ENCODE measurements at places on chromosomes 16 and 17.

DNA sequence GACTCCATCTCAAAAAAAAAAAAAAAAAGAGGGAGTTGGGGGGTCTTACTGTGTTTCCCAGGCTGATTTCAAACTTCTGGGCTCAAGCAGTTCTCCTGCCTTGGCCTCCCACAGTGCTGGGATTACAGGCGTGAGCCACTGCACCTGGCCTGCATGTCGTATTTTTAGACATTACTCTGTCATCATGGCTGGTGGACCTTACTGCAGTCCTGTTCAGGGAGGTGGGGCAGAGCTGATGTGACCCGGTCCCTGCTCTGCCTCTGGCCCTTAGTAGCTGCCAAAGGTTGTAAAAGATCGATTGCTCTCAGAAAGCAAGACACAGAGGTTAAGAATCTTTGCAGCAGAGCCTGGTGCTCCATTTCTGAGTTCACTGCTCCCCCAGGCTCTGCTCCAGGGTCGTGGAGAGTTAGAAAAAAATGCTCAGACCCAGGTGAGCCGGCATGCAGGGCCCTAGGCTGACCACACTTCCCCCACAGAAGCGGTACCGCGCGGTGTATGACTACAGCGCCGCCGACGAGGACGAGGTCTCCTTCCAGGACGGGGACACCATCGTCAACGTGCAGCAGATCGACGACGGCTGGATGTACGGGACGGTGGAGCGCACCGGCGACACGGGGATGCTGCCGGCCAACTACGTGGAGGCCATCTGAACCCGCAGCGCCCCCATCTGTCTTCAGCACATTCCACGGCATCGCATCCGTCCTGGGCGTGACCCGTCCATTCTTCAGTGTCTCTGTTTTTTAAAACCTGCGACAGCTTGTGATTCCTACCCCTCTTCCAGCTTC lies 7.1 kb upstream of the LASP1NB start:
- no peak for DNase-seq

GRCh38 chr16:30895627-30896260 lies 670 bp upstream of the CTF1 start:
- peak; percentile 25 for DNase-seq

DNA sequence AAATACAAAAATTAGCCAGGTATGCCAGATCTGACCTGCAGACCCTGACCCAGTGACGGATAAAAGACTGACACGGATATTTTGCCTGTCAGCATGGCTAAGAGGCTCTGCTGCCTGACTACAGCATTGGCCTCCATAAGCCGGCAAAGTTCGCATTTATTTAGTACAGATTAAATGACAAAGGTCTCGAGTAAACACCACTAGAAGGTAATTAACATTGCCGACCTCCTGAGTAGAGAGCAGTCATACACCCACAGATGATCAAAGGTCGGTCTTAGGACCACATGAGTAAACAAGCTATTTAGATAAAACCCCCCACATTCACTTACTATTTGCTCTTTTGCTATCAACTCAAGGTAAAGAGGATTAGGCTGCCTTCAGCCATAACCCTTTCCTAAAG lies 55.7 kb downstream of the KNOP1 start:
- no peak for DNase-seq

DNA sequence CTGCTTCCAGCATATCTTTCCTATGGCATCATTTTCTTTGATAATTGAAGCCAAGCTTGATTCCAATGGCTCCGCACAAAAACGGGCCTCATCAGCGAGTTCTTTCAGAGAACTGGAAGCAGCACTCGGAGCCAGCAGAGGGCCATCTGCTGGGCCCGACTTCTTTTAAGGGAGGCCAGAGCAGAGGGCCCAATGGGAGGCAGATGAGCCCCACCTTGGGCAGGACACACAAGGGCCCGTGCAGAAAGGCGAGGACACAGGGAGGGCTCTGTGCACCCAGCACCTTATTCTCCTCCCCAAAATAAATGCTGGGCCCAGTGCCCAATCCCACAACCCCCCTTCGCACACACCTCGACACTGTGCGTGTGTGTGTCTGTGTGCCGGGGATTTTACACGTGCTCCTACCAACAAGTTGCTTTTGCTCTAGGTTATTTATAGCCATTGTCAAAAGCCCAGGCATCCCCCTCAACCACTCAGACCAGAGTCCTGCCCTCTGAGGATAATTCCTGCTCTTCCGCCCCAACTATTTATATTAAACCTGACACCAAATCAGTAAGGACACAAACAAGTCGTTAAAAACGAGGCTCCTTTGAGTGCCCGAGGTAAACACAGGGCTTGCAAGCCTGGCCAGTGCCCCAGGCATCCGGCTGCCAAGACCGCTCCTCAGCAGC lies 6.8 kb downstream of the AXIN2 start:
- DNase-seq = no peak

- DNase-seq = no peak
These were observed 130.3 kb downstream of the BRIP1 start for GRCh38 chr17:61733021-61733420.

GRCh38 chr16:88870608-88871348 lies 4.3 kb upstream of the PABPN1L start:
- no peak for DNase-seq

- peak; percentile 48 for DNase-seq
These were observed 521 bp downstream of the C16orf87 start for GRCh38 chr16:46830417-46830901.

DNA sequence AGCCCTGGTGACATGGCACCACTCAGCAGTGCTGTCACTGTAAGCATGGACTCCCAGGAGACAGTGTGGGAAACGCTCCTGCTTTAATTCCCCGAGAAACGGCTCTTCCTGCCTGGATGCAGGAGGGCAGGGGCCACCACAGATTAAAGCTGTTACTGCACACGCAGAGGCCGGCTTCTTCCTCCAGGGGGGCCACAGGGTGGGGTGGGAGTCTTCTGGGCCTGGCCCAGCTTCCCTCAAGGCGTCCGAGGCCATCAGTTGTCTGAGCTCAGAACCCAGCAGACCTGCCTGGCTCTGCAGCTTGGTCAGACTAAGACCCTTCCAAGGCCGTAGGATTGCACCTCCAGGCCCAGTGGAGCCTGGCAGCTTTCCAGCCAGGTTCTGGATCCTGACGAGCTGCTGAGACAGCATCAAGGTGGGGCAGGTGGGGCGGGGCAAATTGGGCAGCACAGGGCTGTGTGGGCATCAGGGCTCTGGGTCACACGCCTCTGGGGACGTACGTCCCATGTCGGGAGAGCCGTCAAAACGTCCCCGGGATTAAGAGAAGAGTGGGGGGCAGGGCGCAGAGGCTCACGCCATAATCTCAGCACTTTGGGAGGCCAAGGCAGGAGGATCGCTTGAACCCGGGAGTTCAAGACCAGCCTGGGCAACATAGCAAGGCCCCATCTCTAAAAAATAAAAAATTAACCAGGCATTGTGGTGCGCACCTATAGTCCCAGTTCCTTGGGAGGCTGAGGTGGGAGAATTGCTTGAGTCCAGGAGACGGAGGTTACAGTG lies 5.0 kb upstream of the CAPN15 start:
- DNase-seq = no peak

GRCh38 chr16:2818272-2818876 lies 1.3 kb downstream of the PRSS21 start:
- DNase-seq = no peak

DNA sequence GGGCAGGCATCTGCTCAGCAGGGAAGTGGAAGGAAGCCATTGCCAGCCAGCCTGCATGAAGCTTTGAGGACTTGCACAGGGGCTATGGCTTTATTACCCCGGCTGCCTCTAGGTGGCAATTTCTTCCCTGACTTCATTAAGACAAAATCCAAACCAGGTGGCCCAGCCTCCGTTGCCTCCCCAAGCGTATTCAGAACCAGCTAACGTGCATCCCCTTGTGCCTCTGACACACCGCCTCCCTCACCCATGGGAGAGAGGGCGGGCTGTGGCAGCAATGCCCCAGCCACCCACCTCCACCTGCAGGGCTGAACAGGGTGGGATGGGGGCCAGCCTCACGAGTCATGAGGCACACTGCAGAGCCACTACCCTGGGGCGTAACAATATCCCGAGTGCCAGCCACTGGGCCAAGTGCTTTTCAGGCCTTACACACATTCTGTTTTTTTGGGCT lies 6.8 kb downstream of the KIFC3 start:
- DNase-seq = peak; percentile 45

DNA sequence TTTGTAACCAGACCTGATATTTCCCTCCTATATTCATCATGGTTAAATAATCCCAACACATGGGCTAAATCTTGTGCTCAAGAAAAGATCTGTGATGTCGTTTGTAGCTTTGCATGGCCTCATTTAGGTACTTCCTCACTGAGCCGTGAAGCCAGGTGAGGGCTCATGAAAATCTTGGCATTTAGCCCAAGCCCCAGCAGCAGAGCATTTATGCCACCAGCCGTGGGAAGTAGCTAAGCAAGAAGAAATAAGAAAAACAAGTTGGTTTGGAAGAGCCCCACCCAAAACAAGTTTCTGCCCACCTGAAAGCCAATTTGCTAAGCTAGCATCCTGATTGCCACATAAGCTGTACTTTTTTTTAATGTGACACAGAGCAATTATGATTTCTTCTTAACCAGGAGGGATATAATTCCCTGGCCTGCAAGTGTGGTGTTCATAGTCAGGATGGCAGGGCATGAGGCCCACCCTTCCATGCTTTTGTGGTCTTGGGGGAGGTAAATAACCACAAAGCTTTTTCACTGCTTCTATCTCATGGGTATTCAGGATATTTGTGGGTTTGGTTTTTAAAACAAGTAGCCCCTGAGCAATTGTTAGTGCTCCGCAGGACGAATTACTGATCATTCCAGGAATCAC lies 10.5 kb downstream of the TMIGD1 start:
- DNase-seq = peak; percentile 63

DNA sequence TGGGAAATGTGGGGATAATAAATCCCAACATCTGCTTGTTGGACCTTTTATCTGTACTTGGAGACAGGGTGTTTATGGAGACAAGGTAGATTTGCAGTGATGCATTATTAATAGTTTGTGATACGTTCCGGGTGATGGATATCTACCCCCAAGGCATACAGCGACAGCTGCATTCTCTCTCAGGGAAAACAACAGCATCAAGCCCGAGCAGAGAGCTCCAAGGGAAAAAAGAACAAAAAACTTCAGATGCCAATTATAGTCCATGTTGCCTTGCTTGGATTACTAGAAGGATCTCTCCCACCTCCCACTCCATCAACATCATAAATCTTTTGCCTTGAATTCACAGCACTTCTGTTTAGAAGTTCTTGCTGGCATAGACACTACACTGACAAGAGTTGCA lies 187.5 kb upstream of the CDH11 start:
- DNase-seq = no peak

DNA sequence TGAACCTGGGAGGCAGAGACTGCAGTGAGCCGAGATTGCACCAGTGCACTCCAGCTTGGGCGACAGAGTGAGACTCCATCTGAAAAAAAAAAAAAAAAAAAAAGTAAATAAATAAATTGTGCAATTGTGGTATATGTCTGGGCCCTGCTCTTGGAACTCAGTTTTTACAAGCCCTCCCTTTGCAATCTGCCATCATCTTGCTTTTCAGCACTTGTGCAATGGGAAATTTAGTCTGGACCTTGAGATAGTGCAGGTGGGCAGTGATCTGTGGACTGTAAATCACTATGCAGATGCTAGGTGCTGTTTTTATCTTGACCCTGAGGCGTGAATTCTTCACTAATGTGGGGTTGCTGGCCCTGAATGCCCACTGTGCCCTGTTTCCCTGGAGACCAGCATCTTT lies 6.5 kb upstream of the RAP1GAP2 start:
- DNase-seq = no peak

- DNase-seq = no peak
These were observed 415.0 kb upstream of the XYLT1 start for GRCh38 chr16:17885659-17886207.

GRCh38 chr17:1627182-1627981 lies 1.3 kb downstream of the SLC43A2 start:
- DNase-seq = no peak

GRCh38 chr17:5418858-5419355 lies 555 bp downstream of the NUP88 start:
- peak; percentile 85 for DNase-seq

GRCh38 chr17:61571624-61572023 lies 19.4 kb downstream of the NACA2 start:
- DNase-seq = no peak

- DNase-seq = no peak
These were observed 11.9 kb downstream of the KATNB1 start for GRCh38 chr16:57747496-57747895.

DNA sequence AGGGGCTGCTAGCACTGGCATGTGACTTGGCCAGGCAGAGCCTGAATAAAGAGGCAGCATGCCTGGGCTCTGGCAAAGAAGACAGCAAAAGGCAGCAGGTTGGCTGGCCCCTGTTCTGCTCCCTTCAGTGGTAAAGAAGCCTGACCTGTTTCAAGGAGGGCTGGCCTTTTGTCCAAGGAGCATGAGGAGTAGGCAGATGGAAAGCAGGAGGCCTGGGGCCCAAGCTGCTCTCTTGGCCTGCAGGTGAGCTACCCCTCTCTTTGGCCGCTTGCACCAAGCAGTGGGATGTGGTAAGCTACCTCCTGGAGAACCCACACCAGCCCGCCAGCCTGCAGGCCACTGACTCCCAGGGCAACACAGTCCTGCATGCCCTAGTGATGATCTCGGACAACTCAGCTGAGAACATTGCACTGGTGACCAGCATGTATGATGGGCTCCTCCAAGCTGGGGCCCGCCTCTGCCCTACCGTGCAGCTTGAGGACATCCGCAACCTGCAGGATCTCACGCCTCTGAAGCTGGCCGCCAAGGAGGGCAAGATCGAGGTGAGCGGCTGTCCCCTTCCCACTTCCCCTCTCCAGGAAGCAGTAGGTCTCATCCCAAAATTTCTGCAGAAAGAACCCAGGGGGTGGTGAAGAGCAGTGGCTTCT lies 8.0 kb downstream of the TRPV2 start:
- DNase-seq = no peak

- DNase-seq = no peak
These were observed 9.8 kb upstream of the MED9 start for GRCh38 chr17:17467016-17467415.

DNA sequence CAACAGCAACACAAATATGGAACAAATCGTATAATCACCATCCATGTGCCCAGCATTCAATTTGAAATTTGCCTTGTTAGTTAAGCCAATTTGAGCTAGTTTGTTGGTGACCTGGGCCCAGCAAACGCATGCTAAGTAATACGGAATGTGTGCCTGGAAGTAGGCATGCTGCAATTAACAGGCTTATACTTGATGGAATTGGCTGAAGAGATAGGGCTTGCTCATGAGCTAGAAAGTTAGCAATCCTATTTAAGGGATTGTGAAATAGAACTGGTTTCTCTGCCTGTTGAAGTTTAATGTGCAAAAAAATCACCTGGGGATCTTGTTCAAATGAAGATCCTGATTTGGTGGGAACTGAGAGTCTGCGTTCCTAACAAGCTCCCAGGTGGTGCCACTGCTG lies 8.5 kb upstream of the LPO start:
- no peak for DNase-seq

GRCh38 chr16:15457958-15458357 lies 23.6 kb downstream of the BMERB1 start:
- no peak for DNase-seq
